ENCODE measurements at places on chromosomes 12 and 14.

DNA sequence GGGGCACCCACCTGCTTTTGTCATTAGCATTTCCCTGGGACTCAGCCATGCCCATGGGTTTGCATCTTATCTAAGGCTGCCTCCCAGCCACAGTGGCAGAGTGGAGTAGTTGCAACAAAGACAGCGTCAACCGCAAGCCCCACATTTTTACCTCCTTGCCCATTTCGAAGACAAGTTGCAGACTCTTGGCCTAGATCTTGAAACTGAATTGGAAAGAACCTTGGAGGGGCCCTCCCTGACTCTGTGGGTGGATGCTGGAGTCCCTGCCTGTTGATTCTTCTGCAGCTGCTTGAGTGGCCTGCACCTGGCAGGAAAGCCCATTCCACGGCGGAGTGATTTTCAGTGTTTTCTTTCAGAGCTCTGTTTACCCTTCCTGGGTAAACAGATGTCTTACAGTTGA lies 309.0 kb downstream of the VRK1 start:
- no peak for DNase-seq

DNA sequence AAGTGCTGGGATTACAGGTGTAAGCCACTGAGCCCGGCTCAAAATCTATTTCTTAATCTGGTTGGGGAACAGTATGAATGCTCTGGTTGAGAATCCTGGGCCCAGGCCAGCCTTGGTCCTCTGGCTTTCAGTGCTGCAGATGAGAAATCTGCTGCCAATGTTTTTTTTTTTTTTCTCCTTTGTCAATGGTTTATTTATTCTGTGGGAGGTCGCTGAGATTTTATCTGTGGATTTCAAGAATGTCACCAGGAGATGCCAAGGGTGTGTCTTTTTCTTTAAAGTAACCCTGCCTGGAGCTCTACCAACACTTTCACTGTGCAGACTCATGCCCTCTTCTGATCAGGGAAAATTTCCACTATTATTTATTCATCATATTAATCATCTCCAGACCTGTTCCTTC lies 3.6 kb downstream of the SLC25A29 start:
- DNase-seq: no peak

- no peak for DNase-seq
Measured at GRCh38 chr14:31530136-31530535, 31.1 kb upstream of the NUBPL start.

DNA sequence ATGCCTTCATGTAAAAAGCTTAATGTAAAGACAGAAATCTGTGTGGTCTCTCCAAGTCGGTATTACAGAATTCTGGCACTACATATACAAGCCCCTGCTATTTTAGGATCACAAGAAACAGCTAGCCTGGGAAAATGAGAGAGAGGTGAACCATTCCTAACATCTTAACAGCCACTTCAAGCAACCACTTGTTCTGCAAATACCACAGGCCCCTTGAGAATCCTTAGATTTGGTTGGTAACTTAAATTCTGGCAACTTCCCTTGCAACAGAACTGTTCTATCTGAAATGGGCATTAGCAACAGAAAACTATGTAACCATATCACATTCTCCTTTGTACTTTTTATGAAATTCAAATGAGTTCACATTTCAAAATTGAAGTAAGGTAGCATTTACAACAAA lies 68.5 kb downstream of the SPPL3 start:
- no peak for DNase-seq

DNA sequence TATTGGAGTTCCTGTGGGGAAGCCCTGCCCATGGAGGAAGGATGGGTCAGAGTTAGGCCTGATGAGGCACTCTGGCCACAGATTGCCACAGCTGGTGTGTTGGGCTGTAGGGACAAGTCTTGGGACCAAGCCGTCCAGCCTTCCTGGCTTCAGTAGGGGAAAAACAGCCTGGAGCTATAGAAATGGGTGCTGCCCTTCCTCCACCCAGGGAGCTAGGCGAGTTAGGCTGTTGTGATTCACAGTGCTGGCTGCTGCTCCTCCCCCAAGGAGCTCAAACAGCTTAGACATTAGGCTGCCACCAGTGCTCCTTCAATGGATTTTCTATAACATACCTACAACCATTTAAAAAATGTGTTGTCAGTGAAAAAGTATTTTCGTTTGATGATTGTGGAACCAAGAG lies 274.3 kb downstream of the RPL10L start:
- no peak for DNase-seq

DNA sequence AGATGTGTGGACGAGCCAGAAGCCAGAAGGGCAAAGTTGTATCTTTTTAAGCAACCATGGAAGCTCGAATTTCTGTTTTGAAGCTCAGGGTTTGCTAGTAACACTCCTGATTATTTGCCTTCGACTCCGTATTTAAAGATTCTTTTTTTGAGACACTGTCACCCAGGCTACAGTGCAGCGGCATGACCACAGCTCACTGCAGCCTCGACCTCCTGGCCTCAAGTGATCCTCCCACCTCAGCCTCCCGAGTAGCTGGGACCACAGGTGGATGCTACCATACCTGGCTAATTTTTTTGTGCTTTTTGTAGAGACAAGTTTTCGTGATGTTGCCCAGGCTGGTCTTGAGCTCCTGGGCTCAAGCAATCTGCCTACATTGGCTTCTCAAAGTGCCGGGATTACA lies 18.7 kb upstream of the OASL start:
- no peak for DNase-seq

DNA sequence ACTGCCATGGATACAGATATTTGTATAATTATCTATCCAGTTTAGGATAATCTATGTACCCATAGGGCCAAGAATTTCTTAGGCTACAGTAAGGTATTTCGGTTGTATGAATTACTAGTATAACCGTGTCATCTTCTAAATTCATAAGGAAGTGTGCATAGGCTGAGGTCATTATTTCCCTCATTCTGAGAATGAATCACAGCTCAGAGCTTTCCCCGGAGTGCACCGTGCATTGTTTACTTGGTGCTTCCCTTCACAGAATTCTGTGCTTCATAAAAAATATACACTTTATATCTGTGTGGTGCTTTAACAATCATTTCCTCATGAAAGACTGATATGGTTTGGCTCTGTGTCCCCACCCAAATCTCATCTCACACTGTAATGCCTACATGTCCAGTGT lies 514.1 kb downstream of the ETNK1 start:
- no peak for DNase-seq

GRCh38 chr12:107564946-107565345 lies 120.7 kb upstream of the PWP1 start:
- DNase-seq: no peak

DNA sequence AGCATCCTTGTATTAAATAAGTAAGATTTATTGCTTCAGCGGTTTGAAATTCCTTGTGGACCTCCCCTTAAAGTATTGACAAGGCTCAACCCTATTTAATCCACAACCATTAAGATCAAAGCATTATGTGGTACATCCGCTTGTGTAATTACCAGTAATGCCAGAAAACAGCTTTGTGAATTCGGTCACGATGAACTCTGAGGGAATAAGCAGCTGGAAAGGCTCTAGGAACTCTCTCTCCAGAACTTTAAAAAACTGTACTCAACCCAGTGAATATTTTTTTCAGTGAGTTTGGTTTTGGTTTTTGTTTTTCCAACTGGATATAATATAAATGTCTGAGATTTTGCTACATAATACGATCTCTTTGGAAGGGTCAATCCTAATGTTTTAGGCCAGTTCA lies 49.3 kb upstream of the DIO2 start:
- no peak for DNase-seq

DNA sequence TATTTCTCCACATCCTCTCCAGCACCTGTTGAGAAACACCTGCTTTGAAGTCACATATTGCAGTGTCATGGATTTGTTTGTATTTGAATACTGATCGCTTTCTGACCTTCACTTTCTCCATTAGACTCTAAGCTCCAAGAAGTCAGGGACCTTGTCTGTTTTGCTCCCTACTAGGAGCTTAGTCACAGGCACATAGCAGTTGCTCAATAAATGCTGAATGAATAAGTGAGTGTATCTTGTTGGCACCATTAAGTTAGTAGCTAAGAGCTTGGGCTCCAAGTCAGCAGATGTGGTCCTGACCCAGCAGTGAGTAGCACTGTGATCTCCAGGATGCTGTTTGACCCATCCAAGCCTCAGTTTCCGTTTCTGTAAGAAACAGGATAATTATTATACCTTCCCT lies 10.1 kb downstream of the MVK start:
- no peak for DNase-seq

DNA sequence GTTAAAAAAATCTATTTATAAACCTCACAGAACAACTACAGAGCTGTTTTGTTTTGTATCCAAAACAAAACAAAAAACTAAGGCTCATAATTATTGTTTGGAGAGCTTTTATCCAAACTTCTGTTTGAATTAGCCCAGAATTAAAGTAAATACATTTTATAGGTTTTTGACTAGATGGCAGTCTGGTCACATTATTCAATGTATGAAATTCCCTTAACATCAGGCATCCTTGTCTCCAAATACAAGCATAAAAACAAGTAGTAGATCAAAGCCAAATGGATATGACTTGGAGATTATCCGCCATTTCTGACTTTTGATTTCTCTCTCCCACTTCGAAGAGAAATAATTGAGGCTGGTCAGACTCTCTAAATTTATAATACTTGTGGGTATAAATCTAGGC lies 63.5 kb downstream of the SLC38A1 start:
- DNase-seq: no peak

- DNase-seq: no peak
Measured at GRCh38 chr12:93587611-93588010, 15.1 kb downstream of the SOCS2 start.

- no peak for DNase-seq
Measured at GRCh38 chr12:57107456-57108155, 3.6 kb downstream of the STAT6 start.

GRCh38 chr12:131032082-131032750 lies 78.5 kb downstream of the ADGRD1 start:
- DNase-seq: no peak

- DNase-seq: peak; percentile 17
Measured at GRCh38 chr12:48198672-48198971, 4.5 kb downstream of the OR10AD1 start.

DNA sequence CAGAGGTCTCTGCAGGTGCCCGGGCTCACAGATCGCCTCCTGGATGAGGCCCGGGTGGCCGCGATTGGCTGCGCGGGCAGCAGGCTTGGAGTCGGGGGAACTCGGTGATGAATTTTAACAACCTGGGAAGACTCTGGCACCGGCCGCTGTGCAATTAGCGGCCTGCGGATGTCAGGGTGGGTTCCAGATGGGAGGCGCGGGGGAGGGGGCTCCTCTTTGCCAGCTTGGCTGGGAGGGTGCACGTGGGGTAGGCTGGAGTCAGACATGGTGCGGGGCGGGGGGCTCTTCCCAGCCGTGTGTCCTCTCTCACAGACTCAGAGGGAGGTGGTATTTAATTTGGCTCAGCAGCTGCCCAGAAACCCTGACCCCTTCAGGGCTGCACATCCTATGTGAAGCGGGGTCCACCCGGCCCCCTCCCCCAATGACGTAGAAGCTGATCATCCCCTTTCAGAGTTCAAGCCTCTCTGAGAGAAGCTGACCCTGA lies 81.4 kb downstream of the KIF26A start:
- DNase-seq: no peak

DNA sequence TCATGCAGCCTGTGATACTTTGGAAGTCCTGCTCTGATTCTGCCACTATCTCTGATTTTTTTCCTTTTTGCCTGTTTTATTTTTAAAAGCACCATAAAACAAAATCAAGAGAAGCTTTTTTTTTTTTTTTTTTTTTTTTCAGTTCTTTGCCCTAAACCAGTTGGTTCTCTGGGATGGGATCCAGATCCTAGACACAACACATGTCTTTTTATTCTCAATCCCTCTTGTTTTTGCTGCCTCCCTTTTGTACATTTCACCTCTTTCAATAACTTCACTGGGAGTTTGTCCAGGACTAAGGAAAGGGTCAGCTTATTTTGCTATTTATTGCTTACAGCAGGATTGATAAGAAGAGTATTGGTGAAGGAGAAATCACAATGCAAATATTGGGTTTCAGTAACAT lies 139.4 kb downstream of the GRIP1 start:
- no peak for DNase-seq

- DNase-seq: no peak
Measured at GRCh38 chr12:70309348-70309747, 56.7 kb upstream of the KCNMB4 start.

- no peak for DNase-seq
Measured at GRCh38 chr14:62431496-62431895, 613.8 kb downstream of the KCNH5 start.

- DNase-seq: no peak
Measured at GRCh38 chr14:75542588-75543091, 20.4 kb downstream of the BATF start.

Measured in RWPE1 (cell line).